ENCODE measurements at places on chromosomes 11 and 22. TPM values are rescaled to one million over a fixed set of nuclear protein-coding genes. Genes with fewer than 3 reads are reported as not detected.

The TMEM191B gene
- 0.39 TPM for total RNA-seq

The MRGPRX4 gene
- not detected for total RNA-seq

The NELL1 gene
- not detected for total RNA-seq

The TRIM51 gene
- total RNA-seq = not detected

The EFCAB6 gene
- total RNA-seq = 2.6 TPM

The MS4A7 gene
- total RNA-seq = not detected

The BIRC3 gene
- 0.37 TPM for total RNA-seq

The KRTAP5-8 gene
- total RNA-seq = not detected

The H19 gene
- total RNA-seq = 3.1 TPM

The HEPN1 gene
- total RNA-seq = not detected

The CNGA4 gene
- total RNA-seq = 0.37 TPM

The OR52E8 gene
- total RNA-seq = not detected

The RCE1 gene
- 15.2 TPM for total RNA-seq

The OR8D1 gene
- total RNA-seq = not detected

The OR8K3 gene
- total RNA-seq = not detected

The TRPM5 gene
- total RNA-seq = not detected

The TIGD3 gene
- under 0.01 TPM for total RNA-seq

The KRTAP5-9 gene
- total RNA-seq = not detected

The KCNJ1 gene
- total RNA-seq = not detected

The VPREB1 gene
- total RNA-seq = not detected

The DSCAML1 gene
- not detected for total RNA-seq

The MMP27 gene
- total RNA-seq = not detected

The CCDC116 gene
- under 0.01 TPM for total RNA-seq

The GPR83 gene
- under 0.01 TPM for total RNA-seq

The GSTT2 gene
- not detected for total RNA-seq

The KLHL35 gene
- total RNA-seq = 1.4 TPM

The NPAT gene
- 17.6 TPM for total RNA-seq

The CYTH4 gene
- 0.59 TPM for total RNA-seq

The RASD2 gene
- not detected for total RNA-seq

The OR5P2 gene
- not detected for total RNA-seq

The OR51E2 gene
- not detected for total RNA-seq

The OR51B5 gene
- not detected for total RNA-seq

The MS4A3 gene
- total RNA-seq = not detected

The DMC1 gene
- 12.1 TPM for total RNA-seq

The RFPL1 gene
- not detected for total RNA-seq

The OSBP2 gene
- total RNA-seq = 20.1 TPM

The PRR5L gene
- 2.9 TPM for total RNA-seq

The OR6A2 gene
- 0.59 TPM for total RNA-seq

The MRTFA gene
- 23.1 TPM for total RNA-seq

The PANX2 gene
- total RNA-seq = 0.37 TPM
